ENCODE measurements at places on chromosomes 2 and 18. TPM values are rescaled to one million over a fixed set of nuclear protein-coding genes. Genes with fewer than 3 reads are reported as not detected.

LAMA1 gene
- 5.9 TPM for polyA plus RNA-seq

POTEJ gene
- polyA plus RNA-seq, result 0.12 TPM

IL1F10 gene
- polyA plus RNA-seq, result not detected

NCKAP5 gene
- 15.9 TPM for polyA plus RNA-seq

SLC5A7 gene
- polyA plus RNA-seq, result 0.10 TPM

FOXD4L1 gene
- 0.21 TPM for polyA plus RNA-seq

TRABD2A gene
- 24.7 TPM for polyA plus RNA-seq

HOXD8 gene
- polyA plus RNA-seq, result 1.5 TPM

SLC23A3 gene
- polyA plus RNA-seq, result 3.9 TPM

PIGN gene
- polyA plus RNA-seq, result 43.3 TPM

AQP12A gene
- polyA plus RNA-seq, result not detected

LOXHD1 gene
- 1.4 TPM for polyA plus RNA-seq

COX7A2L gene
- polyA plus RNA-seq, result 184 TPM

HOXD9 gene
- 0.79 TPM for polyA plus RNA-seq

ME2 gene
- 29.1 TPM for polyA plus RNA-seq

CNNM4 gene
- polyA plus RNA-seq, result 13.4 TPM

ACOXL gene
- 4.7 TPM for polyA plus RNA-seq

PTMA gene
- 1,677 TPM for polyA plus RNA-seq

TCF23 gene
- 0.13 TPM for polyA plus RNA-seq

LRRC30 gene
- polyA plus RNA-seq, result not detected

SERPINB5 gene
- not detected for polyA plus RNA-seq

IL36A gene
- polyA plus RNA-seq, result not detected

TMEM163 gene
- polyA plus RNA-seq, result 4.8 TPM

SERPINB3 gene
- polyA plus RNA-seq, result not detected

SPP2 gene
- polyA plus RNA-seq, result not detected

UGT1A5 gene
- not detected for polyA plus RNA-seq

RNF149 gene
- polyA plus RNA-seq, result 57.9 TPM

SCN7A gene
- polyA plus RNA-seq, result 101 TPM

SDC1 gene
- 75.8 TPM for polyA plus RNA-seq

FIGN gene
- polyA plus RNA-seq, result 9.0 TPM

HDAC4 gene
- 9.9 TPM for polyA plus RNA-seq

Data from right lung (tissue), 10 donors.